ENCODE measurements at places on chromosomes 2 and 18.

GRCh38 chr18:47215554-47216138, 35.8 kb downstream of the SKOR2 start:
- peak; percentile 63 for DNase-seq

DNA sequence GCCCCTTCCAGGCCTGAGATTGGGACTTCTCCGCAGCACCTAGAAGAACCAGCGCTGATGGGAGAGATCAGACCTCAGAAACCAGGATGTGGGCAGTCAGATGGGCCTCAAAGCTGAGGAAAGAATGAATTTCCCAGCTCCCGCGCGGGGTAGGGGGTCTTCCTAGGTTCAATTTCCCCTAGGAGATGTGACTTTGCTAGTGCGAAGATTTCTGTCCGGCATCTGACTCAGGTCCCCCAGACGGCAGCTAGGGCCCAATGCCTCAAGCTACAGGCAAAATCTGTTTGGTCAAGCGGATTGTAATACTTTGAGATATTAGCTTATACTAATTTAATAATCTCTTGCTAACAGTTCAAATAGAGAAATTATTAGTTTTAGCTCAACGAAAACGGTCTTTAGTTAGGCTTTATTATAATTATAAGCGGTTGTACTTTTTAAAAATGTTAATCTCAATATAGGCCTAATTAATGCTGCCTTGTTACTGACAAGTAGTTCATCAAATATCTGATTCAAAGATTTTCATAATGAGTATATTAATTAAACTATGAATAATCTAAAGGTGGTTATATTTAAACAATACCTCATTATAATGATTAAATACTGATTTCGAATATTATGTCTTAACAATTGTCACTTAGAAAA, 5.8 kb downstream of the DLX1 start:
- DNase-seq, result no peak

DNA sequence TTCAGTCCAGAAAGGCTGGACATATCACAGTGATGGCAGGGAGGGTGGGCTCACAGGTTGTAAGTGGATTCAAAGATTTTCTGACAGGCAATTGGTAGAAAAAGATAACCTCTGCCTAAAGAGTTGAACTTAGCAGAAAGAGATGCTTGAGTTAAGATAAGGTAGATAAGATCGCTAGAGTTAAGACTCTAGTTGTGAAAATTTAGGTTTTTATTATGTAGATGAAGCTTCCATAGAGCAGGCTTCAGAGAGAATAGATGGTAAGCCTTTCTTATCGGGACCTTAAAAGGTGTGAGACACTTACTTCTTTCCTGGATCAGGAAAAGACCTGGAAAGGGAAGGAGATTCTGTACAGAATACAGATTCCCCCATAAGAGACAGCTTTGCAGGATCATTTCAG, 134.4 kb downstream of the GULP1 start:
- DNase-seq, result no peak

DNA sequence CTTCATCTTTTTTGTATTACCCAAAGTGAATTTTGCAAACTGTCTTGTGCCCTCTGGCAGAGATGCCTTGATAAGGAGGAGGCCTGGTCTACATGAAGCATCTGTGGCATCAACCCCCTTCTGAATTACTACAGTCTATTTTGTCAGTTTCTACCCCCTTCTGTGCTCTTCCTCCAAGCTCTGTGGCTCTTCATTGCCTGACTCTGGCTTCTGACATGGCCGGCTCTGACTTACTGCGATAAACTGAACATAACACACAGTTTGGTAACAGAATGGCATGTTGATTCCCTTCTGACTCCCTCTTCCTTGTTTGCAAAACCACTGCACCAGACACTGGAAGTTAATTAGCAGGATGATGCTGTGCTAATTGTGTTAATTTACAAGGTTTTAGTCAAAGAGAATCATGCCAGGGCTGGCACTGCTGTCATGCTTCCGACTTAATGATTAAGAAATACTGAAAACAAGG, 122.5 kb downstream of the FIGN start:
- no peak for DNase-seq

- no peak for DNase-seq
These were observed 30.7 kb downstream of the SH2D6 start for GRCh38 chr2:85449214-85449588.

- no peak for DNase-seq
These were observed 309.1 kb upstream of the CYRIA start for GRCh38 chr2:16974688-16975087.

DNA sequence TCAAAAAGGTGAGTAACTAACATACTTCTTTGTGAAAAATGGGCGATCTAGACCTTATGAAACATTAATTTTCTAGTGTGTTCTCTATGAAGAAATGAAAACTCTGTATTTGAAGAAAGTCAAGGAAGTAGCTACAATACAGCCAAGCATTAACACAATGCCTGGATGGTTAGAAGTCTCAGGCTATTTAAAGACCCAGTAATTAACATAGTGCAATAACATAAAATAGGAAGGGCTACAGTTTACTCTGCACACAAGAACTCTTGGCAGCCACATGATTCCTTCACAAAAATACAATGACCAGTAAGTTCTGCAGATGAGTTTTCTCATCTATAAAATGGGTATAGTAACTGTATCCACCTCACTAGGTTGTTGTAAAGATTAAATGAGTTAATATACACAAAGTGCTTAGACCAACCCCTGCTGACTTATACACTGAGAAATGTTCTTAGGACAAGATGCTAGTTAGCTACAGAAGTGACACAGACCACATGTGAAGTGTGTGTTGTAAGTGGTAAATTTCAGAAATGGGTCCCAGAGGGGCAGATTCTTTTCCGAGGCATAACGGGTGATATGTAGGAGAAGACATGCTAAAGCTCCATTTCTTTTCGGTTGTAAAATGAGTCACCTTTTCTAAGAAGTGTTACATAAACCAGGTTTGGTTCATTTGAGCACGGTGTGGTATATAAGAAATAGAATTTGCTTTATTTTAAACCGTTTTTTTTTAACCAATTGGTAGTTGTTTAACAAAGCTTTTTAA, 61.8 kb downstream of the CXCR4 start:
- DNase-seq, result no peak

GRCh38 chr2:195313962-195314361, 343.1 kb upstream of the SLC39A10 start:
- DNase-seq, result no peak

DNA sequence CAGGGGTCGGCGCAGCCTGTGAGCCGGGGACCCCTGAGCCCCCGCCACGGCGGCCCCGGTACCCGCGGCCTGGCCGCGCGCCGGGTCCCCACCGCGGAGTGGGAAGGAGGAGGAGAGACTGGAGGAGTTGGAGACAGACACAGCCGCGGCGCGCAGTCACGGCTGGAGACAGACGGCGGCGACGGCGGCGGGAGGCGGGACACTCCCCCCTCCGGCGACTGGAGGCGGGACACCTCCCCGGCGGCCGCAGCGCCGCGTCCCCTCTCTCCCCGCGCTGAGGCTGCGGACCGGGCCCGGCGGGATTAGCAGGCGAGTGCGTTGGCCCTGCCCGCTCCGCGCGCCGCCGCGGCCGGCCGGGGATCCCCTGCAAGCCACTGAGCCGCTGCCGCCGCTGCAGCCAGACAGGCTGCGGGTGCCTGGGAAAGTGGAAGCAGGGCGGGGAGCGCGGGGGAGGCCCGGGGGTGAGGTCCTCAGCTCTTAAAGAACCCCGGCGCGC, 1.0 kb upstream of the LDLRAD4 start:
- peak; percentile 23 for DNase-seq

DNA sequence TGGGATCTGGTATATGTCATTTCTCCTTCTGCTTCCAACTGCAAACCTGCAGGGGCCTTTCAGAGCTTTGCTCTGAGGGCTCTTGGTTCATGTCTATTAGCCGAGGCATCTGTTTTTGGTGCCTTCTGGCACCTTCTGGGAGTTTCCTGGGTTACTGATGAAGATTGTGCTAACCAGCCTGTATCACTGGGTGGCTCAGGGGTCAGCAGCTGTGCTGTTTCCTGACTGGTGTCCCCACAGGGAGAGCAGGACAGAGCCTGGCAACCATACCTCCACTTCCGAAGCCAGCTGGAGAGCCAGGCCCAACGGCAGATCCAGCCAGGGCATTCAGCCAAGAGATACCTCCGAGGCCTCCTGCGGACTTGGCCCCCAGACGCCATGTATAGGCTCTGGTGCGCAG, 17.5 kb downstream of the KIAA2012 start:
- no peak for DNase-seq

GRCh38 chr2:61378281-61378680, 92.6 kb downstream of the USP34 start:
- no peak for DNase-seq

GRCh38 chr2:108579623-108580022, 45.4 kb downstream of the LIMS1 start:
- no peak for DNase-seq

DNA sequence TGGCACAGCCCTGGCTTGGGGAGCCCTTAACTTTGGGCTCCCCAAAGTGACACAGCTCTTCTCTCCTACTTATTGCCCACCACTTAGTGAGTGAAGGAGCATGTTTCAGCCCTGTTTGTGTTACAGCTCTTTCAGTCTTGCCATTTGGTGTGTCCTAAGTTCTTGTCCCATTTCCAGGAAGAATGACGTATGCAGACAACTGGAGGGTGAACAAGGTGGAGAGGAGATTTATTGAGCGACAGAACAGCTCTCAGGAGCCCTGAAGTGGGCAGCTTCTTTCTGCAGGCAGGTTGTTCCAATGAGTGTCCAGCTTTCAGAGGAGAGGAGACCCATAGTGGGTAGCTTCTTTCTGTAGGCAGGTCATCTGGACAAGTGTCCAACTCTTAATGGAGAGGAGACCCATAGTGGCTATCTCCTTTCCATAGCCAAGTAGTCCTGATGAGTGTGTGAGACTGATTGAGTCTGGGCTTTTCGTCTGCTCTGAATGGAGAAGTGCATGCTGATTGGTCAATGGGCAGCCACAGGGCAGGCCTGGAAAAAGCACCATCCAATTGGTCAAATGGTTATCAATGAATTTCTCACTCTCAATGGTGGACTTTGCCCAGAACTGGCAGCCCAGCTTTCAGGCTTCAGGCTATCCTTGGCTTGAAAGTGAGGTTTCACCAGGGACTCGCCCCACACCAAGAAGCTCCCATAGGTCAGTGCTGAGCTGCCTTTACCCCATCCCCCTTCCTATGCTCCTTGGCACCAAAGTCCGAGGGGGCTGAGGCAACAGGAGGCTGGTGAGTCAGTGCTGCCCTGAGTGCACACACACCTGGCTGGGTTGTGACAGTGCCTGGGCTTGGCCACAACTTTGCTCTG, 688.2 kb downstream of the NYAP2 start:
- DNase-seq, result no peak

GRCh38 chr18:10190564-10190963, 263.9 kb upstream of the APCDD1 start:
- DNase-seq, result no peak

Data from NCI-H1436 (cell line).